ENCODE measurements at places on chromosomes 1 and 21.

DNA sequence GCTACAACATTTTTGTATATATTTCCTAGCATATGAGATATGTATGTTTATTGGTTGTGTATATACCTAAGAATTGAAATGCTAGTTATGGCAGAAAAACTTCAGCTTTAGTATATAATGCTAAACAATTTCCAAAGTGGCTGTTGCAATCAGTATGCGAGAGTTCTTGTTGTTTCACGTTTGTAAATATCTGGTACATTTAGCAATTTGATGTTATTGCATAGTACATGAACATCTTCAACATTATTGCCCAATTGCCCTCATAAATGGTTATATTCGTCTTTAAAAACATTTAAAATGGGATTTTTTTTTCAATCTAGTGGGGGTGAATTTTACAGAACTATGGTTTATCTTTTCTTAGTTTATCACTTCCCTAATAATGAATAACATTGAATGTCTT, 86.2 kb upstream of the HP1BP3 start:
- DNase-seq: no peak

- DNase-seq: no peak
Measured at GRCh38 chr1:62435231-62436038, 1.4 kb upstream of the USP1 start.

GRCh38 chr1:100277866-100278265, 11.8 kb downstream of the RTCA start:
- DNase-seq: no peak

DNA sequence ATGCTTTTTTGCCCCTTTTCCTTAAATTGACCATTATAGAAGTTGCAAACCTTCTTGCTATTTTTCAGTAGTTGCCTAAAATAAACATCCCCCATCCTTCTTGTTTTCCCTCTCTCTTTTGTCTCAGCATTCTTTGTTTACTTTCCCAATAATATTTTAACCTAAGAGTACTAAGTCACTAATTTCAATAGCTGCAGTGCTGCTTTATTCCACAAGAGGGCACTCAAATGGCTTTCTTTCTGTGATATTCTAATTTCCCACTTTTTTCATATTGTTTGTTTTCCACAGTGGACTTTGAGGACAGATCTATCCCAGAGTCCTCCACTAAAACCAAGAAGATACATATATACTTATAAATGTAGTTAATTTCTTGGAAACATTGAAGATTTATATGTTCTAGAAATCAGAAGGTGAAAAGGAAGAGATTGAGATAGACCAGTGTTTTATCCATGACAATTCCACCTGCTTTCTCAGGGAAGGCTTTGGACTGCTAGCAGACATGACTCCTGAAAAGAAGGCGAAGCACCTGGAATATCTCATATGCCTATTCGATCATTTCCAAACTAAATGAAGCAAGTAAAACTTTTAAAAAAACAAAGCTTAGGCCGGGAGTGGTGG, 104.8 kb upstream of the GRIK1 start:
- peak; percentile 2 for DNase-seq

Measured in cerebellum (tissue), 4 donors.